Germinal center (tissue), 1 donor: ENCODE measurements at places on chromosomes 2 and 18.

GRCh38 chr2:234193977-234194563 lies 143.6 kb downstream of the SPP2 start:
- DNase-seq = no peak

DNA sequence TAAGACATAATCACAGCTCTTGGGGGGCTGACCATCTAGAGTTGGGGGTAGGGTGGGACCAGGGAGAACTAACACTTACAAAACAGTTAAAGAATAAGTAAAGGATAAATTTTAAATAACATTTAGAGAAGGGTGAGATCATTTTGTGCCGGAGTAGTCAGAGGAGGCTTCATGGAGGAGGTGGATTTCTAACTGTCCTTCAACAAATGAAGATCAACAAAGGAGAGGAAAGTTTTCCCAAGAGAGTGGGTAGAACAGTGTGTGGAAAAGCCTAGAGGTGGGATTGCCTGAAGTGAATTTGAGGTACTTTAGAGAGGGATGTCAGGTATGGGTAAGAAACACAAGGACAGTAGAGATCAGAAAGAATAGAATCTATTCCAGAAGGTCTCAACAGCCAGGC lies 7.3 kb downstream of the PROKR1 start:
- DNase-seq = no peak

- DNase-seq = no peak
Measured at GRCh38 chr18:37967261-37967660, 401.7 kb upstream of the CELF4 start.

DNA sequence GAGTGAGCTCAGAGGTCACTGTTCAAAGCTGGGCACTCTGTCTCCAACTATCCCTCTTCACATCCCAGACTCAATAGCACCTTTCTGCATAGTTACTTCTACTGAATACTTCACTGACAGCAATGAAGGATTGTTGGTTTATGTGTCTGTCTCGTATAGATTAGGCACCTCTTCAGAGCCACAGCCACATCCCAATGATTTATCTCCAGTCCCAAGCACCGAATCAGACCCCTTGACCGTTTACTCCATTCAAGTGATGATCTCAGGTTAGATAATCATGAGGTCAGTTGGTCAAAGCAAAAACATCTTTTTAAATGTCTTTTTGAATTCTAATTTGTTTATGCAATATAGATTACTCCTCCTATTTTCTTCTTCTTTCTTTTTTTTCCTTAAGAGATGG lies 14.7 kb downstream of the NEDD4L start:
- no peak for DNase-seq

GRCh38 chr2:212721026-212721451 lies 182.4 kb upstream of the ERBB4 start:
- no peak for DNase-seq

- no peak for DNase-seq
Measured at GRCh38 chr2:64234150-64234549, 89.9 kb upstream of the PELI1 start.

DNA sequence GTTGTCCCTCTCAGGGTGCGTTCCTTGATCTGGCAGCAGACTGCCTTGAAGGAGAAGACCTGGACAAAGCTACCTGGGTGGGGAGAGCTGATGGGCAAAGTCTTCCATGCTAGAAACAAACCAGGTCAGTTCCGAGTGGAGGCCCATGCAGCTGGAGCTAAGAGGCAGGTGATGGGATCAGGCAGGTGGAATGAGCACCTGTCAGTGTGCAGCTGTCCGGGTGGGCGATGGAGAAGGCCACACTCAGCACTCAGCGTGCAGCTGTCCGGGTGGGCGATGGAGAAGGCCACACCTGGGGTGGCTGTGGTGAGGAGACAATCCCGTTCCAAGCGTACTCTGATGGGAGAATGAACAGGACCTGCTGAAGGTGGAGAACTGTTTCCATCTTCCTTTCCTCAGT lies 237.3 kb upstream of the MYT1L start:
- no peak for DNase-seq

GRCh38 chr2:205288686-205289085 lies 393.6 kb upstream of the NRP2 start:
- DNase-seq = no peak

GRCh38 chr2:222180619-222181018 lies 118.2 kb downstream of the PAX3 start:
- DNase-seq = no peak
